ENCODE measurements at places on chromosomes 3 and 15.

DNA sequence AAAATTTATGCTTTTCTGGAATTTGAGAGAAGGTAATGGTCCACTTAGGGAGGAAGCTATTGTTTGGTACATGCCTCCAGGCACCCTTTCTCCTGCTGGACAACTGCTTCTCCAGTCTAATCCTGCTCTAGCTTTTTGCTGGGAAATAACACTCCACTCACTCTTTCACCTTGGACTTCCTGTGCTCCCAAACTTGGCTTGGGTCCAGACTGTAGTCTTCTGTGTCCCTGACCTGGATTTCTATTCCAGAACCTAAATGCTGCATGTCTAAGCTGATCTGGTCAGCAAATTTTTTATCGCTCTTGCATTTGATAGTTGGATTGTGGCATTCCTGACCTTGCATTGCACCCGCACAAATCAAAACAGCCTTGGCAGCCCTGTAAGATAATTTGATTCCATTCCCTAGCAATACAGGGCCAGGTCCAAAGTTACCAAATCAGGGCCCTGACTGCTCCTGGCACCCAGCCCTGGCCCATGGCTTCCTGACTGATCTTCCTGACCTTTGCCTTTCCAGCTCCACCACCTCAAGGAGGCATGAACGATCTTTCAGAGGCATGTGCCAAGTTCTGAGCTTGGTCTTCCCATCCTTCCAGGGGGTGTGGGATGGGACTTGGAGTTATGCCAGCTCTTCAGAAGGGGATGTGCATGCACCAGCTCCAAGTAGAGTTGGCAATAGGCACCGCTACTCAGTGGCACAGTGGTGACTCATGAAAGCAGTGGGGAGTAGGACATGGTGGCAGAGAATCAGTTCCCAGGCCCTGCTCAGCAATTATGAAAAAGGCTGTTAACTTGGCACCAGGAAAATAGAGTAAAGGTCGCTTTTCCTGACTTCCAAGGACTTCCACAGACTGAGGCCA, 43.9 kb upstream of the GOLGA8J start:
- no peak for DNase-seq

- no peak for DNase-seq
These were observed 8.9 kb upstream of the SEMA6D start for GRCh38 chr15:47708161-47708980.

DNA sequence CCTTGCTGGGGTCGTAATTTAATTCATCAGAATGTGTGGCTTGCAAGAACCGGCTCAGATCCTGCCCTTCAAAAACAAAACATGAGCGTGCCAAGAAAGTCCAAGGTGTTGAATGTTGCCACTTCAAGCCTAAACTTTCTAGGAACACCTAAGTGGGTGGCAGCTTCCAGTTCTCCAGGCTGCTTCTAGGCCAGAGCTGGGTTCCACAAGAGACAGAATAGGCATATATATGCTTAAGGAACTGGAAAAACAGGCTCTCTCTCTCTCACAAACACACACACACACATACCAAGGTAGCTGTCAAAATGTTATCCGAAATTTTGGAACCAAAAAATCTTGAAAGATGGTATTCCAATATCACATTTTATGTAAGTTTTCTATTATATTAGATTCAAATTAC, 890 bp upstream of the ADIPOQ start:
- no peak for DNase-seq

DNA sequence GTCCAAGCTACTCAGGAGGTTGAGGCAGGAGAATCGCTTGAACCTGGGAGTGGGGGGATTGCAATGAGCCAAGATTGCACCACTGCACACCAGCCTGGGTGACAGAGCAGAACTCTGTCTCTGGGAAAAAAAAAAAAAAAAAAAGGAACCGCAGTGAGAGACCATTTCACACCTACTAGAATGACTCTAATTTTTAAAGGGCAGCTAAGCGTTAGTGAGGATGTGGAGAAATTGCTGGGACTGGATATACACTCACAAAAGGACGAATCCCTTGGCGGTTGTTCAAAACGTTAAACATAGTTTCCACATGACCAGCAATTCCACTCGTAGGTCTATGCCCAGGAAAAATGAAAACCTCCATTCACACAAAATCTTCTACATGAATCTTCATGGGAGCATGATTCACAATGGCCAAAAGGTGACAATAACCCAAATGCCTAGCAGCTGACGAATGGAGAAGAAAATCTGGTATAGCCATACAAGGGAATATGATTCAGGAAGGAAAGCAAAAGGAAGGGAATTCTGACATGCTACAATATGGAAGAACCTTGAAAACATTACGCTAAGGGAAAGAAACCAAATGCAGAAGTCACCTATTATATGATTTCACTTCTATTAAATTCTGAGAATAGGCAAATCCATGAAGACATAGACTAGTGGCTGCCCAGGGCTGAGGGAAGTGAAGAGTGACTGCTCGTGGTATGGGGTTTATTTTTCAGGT, 127.0 kb downstream of the CHSY1 start:
- no peak for DNase-seq

DNA sequence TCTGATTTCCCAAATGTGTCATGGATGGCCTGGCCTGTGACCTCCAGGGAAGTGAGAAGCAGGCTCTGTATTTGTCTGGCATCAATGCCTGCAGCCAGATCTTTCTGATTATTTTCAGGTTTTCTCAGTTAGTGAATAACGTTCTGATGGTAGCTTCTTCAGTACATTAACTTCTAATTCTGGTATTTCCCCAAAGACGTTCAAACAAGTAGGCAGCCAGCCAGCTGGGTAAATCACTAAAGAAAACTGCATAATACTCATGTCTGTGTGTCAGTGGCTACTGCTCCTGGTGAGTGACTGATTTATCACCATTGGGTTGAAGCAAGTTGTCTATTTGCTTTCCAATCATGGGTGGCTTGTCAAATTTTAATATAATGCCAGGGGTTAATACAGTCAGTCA, 162.6 kb upstream of the PFN2 start:
- no peak for DNase-seq

- no peak for DNase-seq
These were observed 18.7 kb upstream of the APH1B start for GRCh38 chr15:63258658-63259057.

- no peak for DNase-seq
These were observed 154.0 kb downstream of the FMN1 start for GRCh38 chr15:33040496-33040895.

DNA sequence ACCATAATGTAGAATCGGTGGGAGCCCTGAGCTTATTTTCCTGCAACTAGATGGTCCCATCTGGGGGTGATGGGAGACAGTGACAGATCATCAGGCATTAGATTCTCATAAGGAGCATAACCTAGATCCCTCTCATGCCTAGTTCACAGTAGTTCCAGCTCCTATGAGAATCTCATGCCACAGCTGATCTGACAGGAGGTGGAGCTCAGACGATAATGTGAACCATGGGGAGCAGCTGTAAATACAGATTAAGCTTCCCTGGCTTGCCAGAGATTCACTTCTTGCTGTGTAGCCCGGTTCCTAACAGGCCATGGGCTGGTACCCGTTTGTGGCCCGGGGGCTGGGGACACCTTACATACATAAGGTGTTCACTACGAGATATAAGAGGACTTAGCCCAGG, 67.5 kb upstream of the LRRFIP2 start:
- no peak for DNase-seq

DNA sequence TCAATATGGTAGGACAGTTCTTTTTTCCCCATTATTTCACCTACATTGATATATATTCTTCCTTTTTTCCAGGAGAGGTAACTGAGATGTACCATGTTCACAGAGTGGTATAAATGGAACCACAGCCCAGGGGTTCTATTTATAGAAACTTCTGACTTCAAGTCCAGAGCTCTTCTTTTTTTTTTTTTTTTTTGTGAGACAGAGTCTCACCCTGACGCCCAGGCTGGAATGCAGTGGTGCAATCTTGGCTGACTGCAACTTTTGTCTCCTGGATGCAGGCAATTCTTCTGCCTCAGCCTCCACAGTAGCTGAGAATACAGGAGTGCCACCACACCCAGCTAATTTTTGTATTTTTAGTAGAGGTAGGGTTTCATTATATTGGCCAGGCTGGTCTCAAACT, 267.1 kb upstream of the TPRG1 start:
- DNase-seq, result no peak

Data from retina (tissue), 1 donor.